ENCODE measurements at places on chromosomes 7 and 10.

DNA sequence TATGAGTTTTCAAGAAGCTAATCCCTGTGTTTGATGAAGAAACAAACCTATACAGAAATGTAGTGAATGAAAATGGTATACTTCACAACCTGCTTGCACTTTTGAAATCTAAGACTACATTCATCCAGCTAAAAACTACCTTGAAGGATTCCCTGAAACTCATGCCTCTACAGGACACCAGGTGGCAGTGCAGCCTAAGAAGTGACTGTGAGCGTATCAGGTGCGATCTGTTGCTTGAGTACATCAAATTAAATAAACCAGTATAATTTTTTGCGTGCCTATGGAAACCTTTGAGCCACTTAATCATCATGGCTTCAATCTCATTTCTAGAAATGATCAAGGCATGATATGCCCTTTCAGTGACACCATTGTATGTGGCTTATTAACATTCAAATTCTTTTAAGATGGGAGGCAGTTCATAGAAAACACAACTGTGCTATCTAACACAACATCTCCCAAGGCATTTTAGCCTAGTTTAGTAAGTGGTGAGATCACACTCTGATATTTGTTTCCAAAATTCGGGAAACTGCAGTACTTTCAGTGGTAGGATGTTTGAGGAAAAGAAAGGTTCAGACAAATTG lies 57.4 kb downstream of the PPP1R17 start:
- peak; percentile 77 for DNase-seq

DNA sequence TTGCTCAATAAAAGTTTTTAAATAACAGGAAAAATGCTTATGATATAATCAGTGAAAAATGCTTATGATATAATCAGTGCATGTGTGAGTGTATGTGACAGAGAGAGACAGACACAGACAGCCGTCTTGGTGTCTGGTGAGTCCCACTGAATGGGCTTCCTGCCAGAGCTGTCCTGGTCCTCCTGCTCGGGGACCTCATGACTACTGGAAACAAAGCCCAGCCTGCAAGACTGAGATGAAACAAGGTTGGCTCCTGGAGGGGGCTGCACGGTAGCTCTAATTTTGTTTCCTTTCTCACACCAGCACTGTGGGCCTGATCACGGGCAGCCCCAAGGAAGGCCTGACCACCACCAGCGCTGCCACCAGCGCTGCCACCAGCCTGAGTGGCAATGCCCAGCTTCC lies 57.3 kb downstream of the NRP1 start:
- DNase-seq, result no peak

- no peak for DNase-seq
Measured at GRCh38 chr10:308572-309085, 173.4 kb downstream of the ZMYND11 start.

DNA sequence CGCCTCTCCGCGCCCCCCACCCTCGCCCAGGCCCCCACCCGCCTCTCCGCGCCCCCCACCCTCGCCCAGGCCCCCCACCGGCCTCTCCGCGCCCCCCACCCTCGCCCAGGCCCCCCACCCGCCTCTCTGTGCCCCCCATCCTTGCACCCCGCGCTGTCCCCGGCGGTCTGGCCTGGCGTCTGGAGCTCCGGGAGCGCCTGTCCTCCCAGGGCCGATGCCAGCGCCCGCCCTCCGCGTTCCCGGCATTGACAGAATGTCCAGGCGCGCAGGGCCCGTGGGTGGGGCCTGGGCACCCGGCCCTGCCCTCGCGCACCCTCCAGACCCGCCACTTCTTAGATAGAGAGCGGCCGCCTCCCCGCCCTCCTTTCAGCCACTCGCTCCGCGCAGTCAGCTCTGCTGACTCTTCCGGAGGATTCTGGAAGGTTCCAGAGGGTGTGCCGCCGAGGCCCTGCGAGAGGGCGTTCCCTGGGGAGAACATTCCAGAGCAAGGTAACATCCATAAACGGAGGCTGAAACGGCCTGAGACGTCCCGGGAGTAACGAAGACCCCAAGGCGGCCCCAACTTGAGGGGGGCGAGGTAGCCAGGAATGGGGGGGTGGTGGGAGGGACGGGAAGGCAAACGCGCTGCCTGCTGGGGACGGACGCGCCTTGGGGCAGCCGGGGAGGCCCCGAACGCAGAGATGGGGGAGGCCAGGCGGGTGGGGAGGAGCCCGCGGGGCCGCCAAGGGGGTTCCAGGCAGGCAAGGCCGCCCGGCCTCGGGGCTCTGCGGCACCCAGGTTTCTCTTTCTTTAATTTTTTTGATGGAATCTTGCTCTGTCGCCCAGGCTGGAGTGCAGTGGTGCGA lies 117.8 kb downstream of the DYNC2I1 start:
- DNase-seq, result no peak

GRCh38 chr10:7853226-7853842 lies 35.0 kb downstream of the TAF3 start:
- peak; percentile 16 for DNase-seq

GRCh38 chr10:70596110-70596798 lies 6.3 kb downstream of the PRF1 start:
- DNase-seq, result no peak

DNA sequence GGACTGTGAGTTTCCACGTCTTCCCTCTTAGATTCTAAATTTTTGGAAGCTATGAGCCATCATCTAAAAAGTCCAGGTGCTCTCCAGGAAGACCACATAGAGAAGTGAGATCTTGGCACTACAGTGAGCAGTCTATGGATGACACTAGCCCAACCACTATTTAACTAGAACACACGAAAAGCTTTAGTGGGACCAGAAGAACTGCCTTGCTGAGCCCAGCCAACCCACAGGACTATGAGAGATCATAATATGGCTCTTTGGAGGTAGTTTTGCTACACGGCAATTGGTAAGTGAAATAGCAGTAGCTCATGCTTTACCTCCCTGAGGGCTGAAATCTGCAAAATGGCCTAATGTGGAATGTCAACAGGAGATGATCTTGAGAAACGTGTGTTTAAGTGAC lies 68.8 kb downstream of the TMEM130 start:
- no peak for DNase-seq
